ENCODE measurements at places on chromosomes 1 and 21. TPM values are rescaled to one million over a fixed set of nuclear protein-coding genes. Genes with fewer than 3 reads are reported as not detected.

GRCh38 chr1:156760092-156760795 is 7.1 kb upstream of the PRCC start:
- no peak for DNase-seq

- no peak for DNase-seq
Observed at GRCh38 chr1:185312361-185313138, 4.5 kb downstream of the IVNS1ABP start.

GRCh38 chr1:49576327-49576901 is 447.3 kb downstream of the AGBL4 start:
- no peak for DNase-seq

The BRINP3 gene
- total RNA-seq, result not detected

The GBP6 gene
- total RNA-seq, result not detected

DNA sequence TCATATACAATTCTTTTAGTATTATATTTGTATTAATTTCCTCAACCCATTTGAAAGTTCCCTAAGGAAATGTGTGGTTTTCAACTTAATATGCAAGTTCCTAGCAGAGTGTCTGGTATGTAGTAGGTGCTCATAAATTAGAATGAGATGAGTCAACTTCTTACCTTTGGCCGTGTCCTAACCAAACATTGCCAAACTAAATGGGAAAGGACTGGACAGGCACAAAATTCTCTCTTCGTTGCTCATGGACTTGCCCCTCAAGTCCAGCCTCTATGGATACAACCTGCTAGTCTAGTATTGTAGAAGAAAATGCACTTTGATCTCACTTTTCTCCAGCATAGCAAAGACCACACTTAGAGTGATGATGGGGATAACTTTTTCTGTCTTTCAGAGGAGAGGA is 11.6 kb upstream of the MRPS14 start:
- DNase-seq, result no peak

Data from lung microvascular endothelial cell (primary cell).